ENCODE measurements at places on chromosomes 11 and 22. TPM values are rescaled to one million over a fixed set of nuclear protein-coding genes. Genes with fewer than 3 reads are reported as not detected.

The RTN4R gene
- total RNA-seq, result 13.5 TPM

The FGF4 gene
- not detected for total RNA-seq

The TEX54 gene
- total RNA-seq, result not detected

The FGF3 gene
- total RNA-seq, result not detected

The OR51I1 gene
- not detected for total RNA-seq

The CACNA1I gene
- total RNA-seq, result 0.07 TPM

The MTMR2 gene
- total RNA-seq, result 31.3 TPM

The FGF19 gene
- total RNA-seq, result 0.12 TPM

The CHADL gene
- not detected for total RNA-seq

The MPEG1 gene
- not detected for total RNA-seq

The CATSPER1 gene
- 1.3 TPM for total RNA-seq

The CLDN5 gene
- not detected for total RNA-seq

The GPHA2 gene
- not detected for total RNA-seq

The ANO9 gene
- 1.4 TPM for total RNA-seq

Data from A549 treated with Hydrocortisone at 1 μM for 4 hours (cell line).